Left ventricle myocardium inferior (tissue), 1 donor: ENCODE measurements at places on chromosomes 1 and 21.
A peak's percentile ranks its signal among the peaks of the same experiment; 100 is the strongest.

DNA sequence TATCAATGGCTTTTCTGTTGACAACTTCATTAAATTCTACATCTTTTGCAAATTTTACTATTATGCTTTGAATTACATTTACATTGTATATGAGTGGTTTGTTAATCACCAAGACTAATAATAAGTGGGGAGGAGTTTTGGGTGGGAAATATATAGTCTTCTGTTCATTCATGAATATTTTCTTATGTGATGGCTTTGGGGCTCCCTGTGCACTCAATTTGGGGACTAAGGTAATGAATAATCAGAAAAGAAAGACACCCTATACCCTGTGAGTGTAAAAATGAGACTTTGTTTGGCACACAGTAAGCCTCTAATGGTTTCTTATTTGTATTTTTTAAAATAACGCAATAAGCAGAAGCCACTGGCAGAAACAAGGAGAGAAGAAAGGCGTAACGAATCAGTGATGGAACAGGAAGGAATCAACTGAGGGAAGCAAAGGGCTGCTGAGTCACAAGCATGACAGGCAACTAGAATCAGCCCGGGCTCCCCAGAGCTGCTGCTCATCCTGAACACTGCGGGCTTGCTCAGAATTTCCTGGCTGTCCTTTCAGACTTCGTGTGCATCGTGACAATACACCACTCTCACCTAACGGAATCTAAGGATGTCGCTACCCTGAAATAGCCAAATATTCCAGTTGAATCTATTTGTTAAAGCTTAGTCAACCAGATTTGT, 20.8 kb upstream of the RGS2 start:
- H3K4me1 ChIP-seq, result peaks cover 16% of the 10 kb centered on the region
- no peaks in the 10 kb centered on the region for H3K27me3 ChIP-seq
- H3K27ac ChIP-seq, result no peak overlapping the region
- no peak overlapping the region for H3K4me3 ChIP-seq
- H3K36me3 ChIP-seq, result no peaks in the 10 kb centered on the region
- DNase-seq, result no peak

DNA sequence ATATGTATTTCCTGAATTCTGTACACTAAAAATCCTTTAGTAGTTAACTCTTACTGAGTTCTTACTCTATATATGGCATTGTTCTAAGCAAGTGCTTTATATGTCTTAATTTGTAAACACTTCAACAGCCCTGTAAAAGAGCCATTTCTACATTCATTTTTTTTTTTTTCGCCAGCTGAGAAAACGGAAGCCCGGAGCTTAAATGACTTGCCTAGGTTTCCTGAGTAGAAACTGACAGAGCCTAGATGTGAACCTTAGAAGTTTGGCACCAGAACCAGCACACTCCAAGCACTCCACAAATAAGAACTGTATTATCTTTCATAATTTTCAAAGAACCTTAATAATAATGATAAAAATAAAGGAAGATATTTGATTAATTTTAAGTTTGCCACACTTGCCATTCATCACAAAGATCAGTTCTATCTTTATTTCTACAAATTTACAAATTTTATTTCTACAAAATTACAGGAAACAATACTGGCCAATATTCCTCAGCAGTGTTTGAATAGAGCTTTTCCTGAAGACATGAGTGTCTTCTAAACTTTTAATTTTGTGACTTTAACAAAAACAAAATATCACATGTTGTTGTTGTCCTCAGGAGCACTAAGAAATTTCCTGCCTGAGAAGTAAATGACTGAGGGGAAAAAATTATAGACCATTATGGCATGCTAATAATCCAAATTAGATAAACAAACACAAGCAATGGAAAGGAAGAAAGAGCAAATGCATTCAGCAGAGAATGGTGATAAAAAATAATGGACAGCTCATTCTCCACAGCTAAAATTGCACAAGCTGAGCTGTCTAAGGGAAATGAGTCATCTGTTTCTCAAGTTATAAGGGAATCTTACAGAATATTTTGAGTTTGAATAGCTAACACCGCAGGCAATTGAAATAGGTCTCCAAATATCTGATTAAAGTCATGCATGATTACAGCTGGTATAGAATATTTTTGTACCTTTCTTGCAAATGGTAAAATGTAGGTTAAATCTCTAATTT, 71.2 kb downstream of the DPYD start:
- DNase-seq, result no peak
- H3K27me3 ChIP-seq, result no peaks in the 10 kb centered on the region
- H3K4me3 ChIP-seq, result no peak overlapping the region
- H3K4me1 ChIP-seq, result peaks cover 17% of the 10 kb centered on the region

DNA sequence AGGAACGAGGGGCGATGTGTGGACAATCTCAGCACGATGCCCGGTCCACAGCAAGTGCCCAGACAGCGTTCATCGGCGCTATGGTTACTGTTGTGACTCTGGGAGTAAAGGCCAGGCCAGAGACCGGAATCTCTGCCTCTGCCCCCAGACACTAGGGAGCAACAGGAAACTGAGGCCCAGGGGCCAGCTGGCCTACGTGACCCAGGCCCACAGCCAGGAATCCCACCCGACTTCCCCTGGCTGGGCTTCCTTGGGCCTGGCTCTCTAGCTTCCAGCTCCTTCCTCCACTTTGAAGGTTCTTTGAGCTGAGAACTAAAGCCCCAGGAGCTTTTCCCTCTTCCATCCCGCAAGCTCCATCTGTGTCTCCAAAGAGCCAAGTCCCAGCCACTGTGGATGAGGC, 4.6 kb downstream of the LRP8 start:
- H3K27me3 ChIP-seq, result peaks cover 35% of the 10 kb centered on the region
- no peak overlapping the region for H3K27ac ChIP-seq
- H3K4me3 ChIP-seq, result no peak overlapping the region
- no peak for DNase-seq
- peaks cover 25% of the 10 kb centered on the region for H3K4me1 ChIP-seq

GRCh38 chr21:43193651-43194302, 25.0 kb downstream of the CRYAA start:
- H3K36me3 ChIP-seq, result no peaks in the 10 kb centered on the region
- H3K4me3 ChIP-seq, result no peak overlapping the region
- peaks cover 46% of the 10 kb centered on the region for H3K4me1 ChIP-seq
- H3K27me3 ChIP-seq, result peaks cover 31% of the 10 kb centered on the region
- H3K27ac ChIP-seq, result peak overlapping the region; percentile 66

- no peak for DNase-seq
- peak overlapping the region; percentile 39 for H3K4me3 ChIP-seq
- H3K4me1 ChIP-seq, result peaks cover 85% of the 10 kb centered on the region
Observed at GRCh38 chr1:16387201-16388188, 20.5 kb downstream of the SZRD1 start.

GRCh38 chr1:4468804-4469514, 185.4 kb upstream of the AJAP1 start:
- H3K36me3 ChIP-seq, result no peaks in the 10 kb centered on the region
- no peak for DNase-seq
- H3K4me1 ChIP-seq, result no peaks in the 10 kb centered on the region
- no peak overlapping the region for H3K27ac ChIP-seq

GRCh38 chr1:234515411-234515810, 36.4 kb upstream of the TARBP1 start:
- H3K4me1 ChIP-seq, result peaks cover 53% of the 10 kb centered on the region
- H3K27ac ChIP-seq, result peak overlapping the region; percentile 49
- no peaks in the 10 kb centered on the region for H3K36me3 ChIP-seq
- no peaks in the 10 kb centered on the region for H3K27me3 ChIP-seq
- DNase-seq, result no peak

GRCh38 chr1:110011527-110012041, 22.8 kb upstream of the STRIP1 start:
- DNase-seq, result no peak
- peaks cover 27% of the 10 kb centered on the region for H3K4me1 ChIP-seq
- H3K27ac ChIP-seq, result no peak overlapping the region

- peaks cover 54% of the 10 kb centered on the region for H3K36me3 ChIP-seq
- H3K27ac ChIP-seq, result peak overlapping the region; percentile 83
- peaks cover 100% of the 10 kb centered on the region for H3K4me1 ChIP-seq
- no peaks in the 10 kb centered on the region for H3K27me3 ChIP-seq
Observed at GRCh38 chr1:56511364-56511763, 68.0 kb downstream of the PLPP3 start.

DNA sequence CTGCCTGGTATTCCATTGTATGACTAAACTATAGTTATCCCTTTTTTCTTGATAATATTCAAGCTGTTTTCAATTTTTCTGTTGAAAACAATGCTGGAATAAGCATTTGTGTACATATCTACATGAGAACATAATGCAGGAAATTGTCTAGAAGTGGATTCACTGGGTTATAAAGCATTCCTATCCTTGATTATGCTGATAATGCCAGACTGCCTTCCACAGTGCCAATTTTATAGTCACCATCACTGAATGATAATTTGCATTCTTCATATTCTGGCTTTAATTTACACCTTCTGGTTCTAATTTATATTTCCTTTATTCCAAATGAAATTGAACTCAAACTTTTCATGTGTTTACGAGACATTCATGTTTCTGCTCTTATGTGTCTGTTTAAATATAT, 651.0 kb upstream of the PLXNA2 start:
- no peaks in the 10 kb centered on the region for H3K27me3 ChIP-seq
- no peaks in the 10 kb centered on the region for H3K4me1 ChIP-seq
- H3K4me3 ChIP-seq, result no peak overlapping the region
- H3K36me3 ChIP-seq, result no peaks in the 10 kb centered on the region
- no peak overlapping the region for H3K27ac ChIP-seq

DNA sequence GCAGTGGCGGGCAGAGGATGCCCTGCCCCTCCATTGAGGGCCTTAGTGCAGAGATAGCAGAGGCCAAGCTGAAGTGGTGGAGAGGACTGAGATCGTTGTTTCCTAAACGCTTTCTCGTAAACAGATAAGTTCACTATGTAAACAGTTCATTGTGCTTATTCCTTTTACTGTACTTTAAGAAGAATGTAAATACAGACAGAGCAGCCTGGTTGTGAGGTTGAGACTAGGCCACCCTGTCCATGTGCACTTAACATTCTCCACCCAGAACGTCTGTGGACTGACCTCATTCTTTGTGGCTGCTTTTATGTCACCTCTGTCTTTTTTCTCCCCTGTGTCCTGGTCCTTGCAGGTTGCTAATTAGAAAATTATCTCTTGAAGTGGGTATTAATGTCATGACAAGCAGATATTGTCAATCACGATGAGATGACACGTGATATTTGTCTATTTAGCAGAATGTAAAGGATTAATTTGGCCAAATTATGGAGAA, 8.5 kb downstream of the CENPS start:
- no peaks in the 10 kb centered on the region for H3K27me3 ChIP-seq
- no peak overlapping the region for H3K4me3 ChIP-seq
- H3K4me1 ChIP-seq, result peaks cover 4% of the 10 kb centered on the region
- DNase-seq, result no peak
- H3K27ac ChIP-seq, result no peak overlapping the region

DNA sequence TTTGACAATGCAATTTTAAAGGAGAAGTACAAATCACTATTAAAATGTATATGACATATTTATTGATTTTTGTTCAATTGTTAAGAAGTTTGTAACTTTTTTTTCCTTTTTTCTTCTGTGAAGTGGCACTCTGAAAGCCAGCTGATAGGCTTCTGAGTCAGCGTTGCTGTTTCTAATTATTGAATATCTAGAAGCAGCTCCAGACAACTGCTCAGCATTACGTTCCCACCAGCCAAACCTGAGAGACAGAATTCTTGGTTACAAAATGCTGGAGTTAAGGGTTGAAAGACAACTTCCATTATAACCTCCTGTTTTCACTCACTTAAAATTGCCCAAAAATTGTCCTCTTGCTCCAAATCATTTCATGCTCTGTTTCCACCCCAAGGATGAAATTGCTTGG, 31.4 kb upstream of the LMX1A start:
- no peak for DNase-seq
- no peaks in the 10 kb centered on the region for H3K36me3 ChIP-seq

- no peaks in the 10 kb centered on the region for H3K36me3 ChIP-seq
- no peak overlapping the region for H3K27ac ChIP-seq
- H3K4me1 ChIP-seq, result no peaks in the 10 kb centered on the region
- no peaks in the 10 kb centered on the region for H3K27me3 ChIP-seq
- no peak for DNase-seq
- H3K4me3 ChIP-seq, result no peak overlapping the region
Observed at GRCh38 chr1:192270398-192270797, 46.4 kb upstream of the RGS21 start.
